Upper lobe of left lung (tissue), 6 donors: ENCODE measurements at places on chromosomes 11 and 22.
A peak's percentile ranks its signal among the peaks of the same experiment; 100 is the strongest.

DNA sequence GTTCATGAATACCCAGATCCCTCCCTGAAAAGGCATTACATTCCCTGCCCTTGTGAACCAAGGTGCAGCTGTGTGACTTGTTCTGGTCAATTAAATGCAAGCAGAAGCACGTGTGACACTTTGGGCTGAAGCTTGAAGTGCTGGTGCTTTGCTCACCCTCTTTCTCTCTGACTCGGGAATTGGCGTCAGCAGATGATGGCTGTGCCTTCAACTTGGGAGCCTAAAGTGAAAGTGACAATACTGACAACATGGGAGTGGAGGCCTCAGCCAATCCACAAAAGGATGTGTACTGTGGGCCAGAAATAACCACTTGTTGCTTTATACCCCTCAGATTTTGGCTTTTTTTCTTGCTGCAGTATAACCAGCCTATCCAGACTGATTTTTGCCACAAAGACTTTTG is 148.3 kb upstream of the THY1 start:
- no peak for DNase-seq

DNA sequence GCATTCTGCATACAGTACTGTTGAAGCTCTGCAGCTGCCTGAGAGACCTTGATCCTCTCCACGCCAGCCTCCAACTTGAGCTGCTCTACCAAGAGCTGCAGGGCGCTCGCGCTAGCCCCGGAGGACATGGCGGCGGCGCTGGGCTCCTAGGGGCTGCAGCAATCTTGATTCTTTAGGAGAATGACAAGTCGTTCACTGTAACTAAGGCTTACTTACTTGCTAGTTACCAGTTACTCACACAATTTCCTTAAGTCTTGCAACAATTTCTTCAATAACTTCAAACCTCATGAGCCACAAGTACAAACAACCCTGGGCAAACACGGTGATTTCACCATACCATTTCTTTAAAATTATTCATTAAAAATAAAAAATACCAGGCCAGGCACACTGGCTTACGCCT is 21.9 kb downstream of the SBF2 start:
- no peak for DNase-seq

- no peak for DNase-seq
These were observed 34.6 kb downstream of the GGTLC2 start for GRCh38 chr22:22678970-22679369.

DNA sequence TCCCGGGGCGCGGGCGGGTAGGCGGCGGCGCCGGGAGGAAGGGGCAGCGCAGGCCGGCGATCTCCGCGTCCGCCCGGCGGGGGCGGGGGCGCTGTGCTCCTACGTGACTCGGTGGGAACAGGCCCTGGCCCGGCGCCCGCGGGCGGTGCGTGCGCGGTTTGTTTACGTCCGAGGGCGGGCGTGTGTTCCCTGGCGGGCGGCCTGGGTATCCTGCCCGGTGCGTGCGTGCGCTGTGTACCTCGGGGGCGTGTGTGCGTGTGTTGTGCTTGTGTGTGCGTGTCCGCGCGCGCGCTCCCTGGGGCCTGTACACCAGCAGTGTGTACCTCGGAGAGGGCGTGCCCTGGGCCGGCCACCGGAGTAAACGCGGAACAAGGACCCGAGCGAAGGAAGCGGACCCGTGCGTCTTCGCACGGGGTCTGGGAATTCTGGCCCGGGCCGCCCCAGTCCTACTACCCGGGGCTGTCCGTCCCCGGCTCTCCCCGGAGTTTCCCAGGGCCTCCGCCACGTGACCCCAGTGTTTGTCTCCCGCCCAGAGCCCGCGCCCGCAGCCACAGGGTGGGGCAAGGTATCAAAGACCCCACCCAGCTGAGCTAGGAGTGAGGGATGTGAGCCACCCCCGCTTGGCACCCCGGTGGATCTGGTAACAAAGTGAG is 769 bp downstream of the MAFF start:
- DNase-seq, result peak; percentile 90

DNA sequence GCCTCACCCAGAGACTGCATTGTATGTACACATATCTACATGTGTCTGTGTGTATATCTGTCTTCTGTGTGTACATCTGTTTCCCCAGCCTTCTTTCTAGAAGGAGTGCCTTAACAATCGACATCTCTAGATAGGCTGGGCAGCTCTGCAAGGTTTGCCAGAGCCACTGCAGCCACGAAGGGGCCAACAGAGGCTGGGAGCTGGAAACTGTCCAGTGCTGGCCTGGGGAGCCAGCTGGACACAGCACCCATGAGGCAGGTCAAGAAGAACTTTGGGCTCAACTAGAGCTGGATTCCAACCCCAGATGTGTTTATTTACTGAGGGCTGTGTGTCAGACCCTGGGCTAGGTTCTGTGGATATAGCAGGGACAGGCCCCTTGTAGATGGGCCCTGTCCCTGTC is 3.3 kb downstream of the SGSM1 start:
- no peak for DNase-seq

DNA sequence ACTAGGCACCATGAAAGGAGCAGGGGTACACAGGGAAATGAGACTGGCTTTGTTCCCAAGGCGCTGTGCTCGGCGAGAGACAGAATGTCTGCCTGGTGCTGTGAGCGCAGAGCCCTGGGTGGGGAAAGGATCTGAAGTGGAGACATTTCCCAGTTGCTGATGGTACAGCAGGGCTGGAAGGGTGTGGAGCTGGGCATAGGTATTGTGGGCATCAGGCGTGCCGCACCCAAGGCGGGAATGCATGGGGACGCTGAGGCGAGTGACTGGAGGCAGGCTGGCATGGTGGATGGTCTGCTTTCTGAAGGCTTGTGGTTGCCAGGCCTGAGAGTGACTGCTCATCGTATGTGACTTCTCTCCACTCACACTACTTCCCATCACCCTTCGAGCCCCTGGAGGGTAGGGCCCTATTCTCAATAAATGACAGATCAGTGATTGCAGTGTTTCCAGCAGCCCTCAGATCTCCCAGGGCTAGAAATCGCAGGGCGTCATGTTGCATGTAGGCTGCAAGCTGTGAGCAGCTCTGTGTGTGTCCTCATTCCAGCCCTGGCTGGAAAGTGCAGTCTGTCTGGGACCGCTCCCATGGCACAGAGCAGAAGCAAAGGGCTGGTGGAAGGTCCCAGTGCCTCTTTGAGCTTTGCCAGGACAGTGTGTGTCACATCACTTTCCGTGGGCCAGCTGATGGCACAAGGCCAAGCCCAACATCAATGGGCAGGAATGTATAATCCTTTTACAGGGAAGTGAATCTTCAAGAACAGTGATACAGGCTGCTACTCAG is 67.7 kb downstream of the TBC1D22A start:
- DNase-seq, result no peak

DNA sequence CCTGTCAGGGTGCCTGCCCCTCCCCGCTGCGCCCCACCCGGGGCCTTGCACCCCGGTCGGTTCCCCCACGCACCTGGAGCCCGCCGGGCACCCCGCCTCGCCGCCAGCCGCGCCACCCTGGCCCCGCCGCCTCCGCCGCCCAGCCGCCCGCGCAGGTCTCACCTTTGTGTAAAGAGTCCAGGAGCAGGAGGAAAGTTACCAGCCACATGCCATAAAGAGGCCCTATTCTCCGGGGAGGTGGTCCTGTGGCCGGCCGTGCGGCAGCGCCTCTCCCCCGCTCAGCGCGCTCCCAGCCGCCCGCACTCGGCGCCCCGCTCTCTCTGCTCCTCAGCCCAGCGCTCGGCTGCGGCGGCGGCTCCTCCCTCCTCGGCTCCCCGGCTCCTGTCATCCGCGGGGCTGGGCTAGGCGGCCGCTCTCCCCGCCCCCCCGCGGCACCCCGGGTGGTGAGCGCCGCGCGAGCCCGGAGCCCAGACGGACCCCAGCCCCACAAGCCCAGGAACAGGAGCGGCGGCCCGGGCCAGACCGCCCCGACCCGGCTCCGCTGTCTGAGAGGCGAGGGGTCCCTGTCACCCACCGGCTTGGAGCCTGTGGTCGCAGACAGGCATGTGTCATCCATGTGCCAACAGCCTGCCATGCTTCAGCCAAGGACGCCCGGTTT is at the start of gene DSCAML1:
TSS of gene DSCAML1 (minus strand) at position 345 of the 658 bp plus-strand sequence. CDS start at position 208, 137 bp downstream.
- DNase-seq, result no peak

DNA sequence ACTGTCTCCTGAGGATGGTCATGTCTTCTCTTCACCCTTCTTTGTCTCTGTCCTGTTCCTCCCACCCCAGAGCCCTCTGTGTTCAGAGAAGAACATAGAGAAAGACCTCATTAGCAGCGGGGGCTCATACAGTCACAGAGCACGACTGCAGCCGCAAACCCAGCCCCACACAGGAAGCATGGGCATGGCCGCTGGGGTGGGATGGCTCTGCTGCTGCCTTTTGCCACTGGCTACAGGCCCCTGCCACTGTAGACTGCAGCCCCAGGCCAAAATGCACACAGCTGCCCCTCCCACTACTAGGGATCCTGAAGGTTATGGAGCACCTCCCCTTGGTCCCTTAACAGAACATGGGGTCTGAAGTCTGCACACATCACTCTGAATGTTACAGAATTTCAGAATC is 34.9 kb upstream of the KLHL35 start:
- DNase-seq, result no peak

DNA sequence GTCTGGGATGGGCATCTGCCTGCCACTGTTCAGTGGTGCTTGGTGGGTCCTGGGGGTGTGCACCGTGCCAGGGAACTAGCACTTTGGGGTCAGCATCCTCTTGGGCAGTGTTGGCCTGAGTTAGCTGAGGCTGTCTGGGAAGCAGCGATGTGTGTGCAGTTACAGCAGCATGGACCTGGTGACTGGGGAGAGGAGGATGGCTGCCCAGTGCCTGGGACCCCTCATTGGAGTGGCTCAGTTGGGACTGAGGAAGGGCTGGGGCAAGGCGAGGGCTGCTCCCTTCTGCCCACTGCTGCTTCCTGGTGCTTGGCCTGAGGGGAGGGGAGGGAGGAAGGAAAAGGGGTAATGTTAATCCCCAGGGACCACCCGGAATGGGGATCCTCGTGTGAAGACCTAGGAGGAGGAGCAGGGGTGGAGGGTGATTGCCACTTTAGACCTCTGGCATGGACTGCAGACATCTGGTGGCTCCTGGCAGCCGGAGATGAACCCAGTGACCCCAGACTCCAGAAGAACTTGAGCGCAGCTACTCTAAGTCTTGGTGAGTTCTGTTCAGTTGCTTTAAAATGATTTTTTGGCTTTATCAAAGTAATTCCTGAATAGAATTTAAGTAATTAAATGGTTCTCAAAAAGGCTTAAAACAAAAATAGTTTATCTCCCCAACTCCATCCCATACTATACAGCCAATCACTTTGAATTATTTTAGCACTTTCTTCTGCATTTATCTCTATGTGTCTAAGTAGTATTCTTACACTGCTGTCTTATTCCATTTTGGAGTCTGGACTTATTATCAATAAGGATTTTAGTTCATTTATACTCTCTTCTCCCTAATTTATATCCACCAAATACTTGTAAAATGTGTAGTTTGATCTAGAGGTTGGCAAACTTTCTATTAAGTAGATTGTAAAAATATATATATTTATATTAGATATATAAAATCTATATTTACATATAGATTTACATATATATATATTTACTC is 15.4 kb upstream of the TMEM191C start:
- DNase-seq, result no peak

DNA sequence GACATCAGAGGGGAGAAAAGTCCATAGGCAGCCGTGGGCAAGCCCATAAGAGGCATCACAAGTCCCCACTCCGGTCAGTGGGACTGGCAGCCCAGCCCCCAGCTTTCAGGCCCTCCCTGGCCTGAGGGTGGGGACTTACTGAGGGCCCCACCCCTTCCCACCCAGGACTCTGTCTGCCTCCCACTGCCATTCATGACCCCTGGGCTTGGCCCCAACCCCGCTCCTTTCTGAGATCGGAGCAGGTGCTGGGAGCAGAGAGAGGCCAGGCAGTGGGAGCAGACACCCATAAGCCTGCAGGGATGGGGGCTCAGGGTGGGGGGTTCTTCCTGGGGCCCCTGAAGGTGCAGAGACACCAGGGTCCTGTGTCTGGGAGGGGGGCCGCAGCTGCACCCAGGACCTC is 5.1 kb downstream of the UPK2 start:
- DNase-seq, result peak; percentile 36

- DNase-seq, result no peak
These were observed 18.1 kb upstream of the RFPL2 start for GRCh38 chr22:32222991-32223390.

GRCh38 chr11:27218421-27219038 is 144.5 kb downstream of the CCDC34 start:
- no peak for DNase-seq

DNA sequence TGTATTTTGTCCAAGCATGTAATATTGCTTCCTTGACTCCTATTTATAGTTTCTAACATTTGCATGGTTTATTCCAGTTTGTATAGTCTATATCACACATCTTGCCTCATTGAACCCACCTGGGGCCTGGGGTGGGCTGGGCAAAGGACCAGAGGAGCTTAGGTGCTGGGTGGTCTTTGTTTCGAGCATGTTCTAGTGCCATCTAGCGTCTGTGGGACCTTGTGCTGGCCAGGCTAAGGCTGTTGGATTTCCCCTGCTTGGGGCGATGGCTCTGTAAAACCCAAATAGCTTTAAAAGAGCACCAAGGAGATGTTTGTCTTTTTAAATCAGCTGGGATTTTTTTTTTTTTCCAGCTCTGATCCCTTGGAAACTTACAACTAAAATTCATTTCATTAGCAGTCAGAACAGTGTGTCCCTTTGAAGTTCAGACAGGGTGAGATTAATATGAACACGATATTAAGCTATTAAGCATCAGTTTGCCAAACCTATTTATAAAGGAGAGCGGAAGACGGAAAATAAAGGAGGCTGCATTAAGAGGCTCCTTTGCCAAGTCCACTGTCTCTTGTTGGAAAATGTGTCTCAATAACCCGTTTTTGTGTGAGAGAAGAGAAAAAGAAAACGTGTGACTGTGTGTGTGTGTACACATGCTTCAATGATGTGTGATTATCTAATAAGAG is 157.4 kb downstream of the COMMD9 start:
- DNase-seq, result peak; percentile 30

DNA sequence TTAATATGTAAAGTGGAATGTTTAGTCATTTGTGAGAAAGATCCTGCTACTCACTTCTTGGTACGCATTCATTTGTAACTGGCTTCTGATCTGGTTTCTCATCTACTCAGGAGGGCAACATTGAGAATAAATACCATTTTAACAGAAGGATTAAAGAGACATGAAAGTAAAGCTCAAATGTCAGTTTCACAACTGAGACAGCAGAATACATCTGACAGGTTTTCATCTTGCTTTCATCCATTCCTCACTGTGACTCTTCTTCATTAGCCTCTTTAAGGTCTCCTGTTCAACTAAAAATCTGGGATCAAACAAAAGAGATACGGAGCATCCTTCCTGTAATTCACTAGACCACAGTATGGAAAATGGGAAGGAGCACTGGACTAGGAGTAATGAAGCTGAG is 31.4 kb upstream of the CCDC89 start:
- no peak for DNase-seq

GRCh38 chr22:27732841-27733240 is 68.7 kb downstream of the MN1 start:
- DNase-seq, result no peak

DNA sequence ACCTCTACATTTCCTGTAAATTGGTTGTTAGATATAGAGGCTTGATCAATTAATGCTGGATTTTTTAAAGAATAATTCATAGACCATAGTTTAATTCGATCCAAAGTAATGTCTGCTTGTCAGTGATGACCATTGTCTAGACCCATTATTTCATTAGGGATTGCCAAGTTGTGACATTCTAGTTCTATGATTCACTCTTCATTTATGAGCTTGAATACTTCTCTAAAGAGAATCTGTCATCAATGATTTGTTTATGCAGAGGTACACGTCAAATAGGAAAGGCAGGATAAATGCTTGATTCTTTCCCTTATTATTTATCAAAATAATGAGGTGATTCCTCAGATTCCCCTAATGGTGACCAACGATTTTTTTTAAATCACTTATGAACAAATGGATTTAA is 24.0 kb upstream of the ROBO3 start:
- no peak for DNase-seq
